Globus pallidus (tissue), 1 donor: ENCODE measurements at places on chromosomes 5 and 9.
A peak's percentile ranks its signal among the peaks of the same experiment; 100 is the strongest.

DNA sequence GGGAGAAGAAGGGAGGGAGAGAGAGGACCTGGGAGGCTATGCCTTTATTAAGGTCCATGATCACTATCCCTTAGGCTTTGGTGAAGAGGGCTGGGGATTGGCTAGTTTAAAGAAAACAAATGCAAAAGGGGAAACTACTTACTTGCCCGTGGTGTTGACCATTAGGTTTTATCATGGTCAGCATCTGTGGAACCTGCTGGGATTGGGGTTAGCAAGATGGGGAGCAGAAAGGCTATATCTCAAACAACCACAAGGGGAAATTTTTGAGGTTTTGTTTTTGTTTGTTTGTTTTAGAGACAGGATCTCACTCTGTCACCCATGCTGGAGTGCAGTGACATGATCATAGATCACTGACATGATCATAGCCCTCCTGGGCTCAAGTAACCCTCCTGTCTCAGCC, 9.0 kb upstream of the RAD23B start:
- DNase-seq: no peak

GRCh38 chr5:176959051-176959450, 47.5 kb downstream of the UIMC1 start:
- peak; percentile 11 for DNase-seq

GRCh38 chr5:137659209-137659608, 76.7 kb downstream of the KLHL3 start:
- no peak for DNase-seq

DNA sequence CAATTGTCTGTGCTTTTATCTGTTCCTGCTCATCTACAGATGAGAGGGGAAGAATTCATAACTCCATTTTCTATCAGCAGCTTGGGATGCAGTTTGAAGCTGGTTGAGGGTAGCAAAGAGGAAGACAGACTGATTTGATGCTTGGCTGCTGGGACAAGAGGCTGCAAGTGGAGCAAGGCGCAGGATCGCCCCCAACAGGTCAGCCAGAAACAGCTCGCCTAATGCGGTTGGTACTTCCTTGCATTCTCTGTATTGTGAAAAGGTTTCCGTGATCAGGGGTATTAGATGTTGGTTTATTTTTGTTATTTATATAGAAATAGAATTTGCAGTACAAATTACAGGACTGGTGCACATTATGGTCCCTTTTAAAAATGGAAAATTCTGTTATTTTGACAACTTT, 40.6 kb downstream of the ZNF883 start:
- no peak for DNase-seq

GRCh38 chr5:84290161-84290560, 94.5 kb downstream of the EDIL3 start:
- no peak for DNase-seq

DNA sequence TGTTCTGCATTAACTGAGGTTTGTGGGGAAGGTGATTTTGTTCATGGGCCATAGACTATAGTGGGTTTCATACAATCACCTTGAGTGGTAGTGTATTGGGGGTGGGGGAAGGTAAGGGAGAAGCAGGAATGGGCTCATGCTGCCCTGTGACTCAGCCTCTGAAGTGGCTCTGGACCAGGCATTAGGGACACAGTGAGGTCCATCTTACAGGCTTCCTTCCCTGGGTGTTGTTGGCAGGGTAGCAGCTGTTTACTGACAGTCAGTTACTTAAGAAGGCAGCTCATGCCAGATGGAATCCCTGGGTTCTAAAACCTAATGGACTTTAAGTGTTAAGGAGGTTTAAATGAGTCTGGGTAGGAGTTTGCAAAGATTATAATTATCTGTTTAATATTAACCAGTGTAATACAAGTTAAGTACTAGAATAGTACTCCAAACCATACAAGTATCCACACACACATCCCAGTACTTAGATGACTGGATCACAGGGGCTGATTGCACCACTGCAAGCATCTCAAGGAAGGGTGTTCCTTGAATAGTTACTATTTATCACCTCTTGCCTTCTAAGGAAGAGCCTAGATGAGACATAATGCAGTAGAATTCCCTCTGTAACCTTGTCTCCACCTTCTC, 59.3 kb downstream of the CAST start:
- no peak for DNase-seq

- no peak for DNase-seq
These were observed 69.1 kb downstream of the ADAMTS2 start for GRCh38 chr5:179275941-179276837.

DNA sequence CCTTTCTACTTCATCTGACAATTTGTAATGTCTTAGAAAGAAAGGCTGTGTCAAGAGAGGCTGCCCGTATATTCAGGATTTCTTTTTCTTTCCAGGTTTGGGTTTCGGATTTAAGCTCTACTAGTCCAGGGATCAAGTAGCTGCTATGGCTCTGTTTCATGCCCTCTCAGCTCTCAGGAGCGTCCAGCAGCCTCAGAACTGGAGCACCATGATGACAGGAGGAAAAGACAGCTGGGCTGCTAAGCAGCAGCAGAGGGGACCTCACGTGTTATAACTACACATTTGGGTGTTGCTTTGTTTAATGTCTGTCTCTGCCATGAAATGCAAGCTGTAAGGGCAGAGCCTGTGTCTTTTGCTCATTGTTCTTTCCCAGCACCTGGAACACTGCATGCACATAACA, 28.5 kb downstream of the TBC1D2 start:
- DNase-seq: no peak

DNA sequence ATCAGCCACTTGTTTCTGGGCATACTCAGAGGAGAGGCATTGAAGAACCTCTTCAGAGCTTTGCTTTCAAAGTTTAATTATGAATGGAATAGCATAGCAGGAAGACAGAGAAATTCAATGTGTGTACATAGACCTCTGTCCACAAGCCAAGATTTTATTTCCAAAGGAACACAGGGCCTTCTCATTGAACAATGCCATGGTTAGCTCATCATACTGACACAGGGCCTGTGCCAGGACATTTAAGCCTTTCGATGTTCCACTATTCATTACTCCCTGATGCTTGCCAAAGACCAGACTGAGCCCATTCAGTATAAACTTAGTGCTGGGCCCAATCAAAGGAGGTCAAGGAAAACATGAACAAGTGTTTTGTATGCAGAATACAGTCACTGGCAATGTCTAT, 280.8 kb downstream of the FBXL17 start:
- DNase-seq: peak; percentile 97

GRCh38 chr5:55742778-55743177, 4.9 kb downstream of the DDX4 start:
- no peak for DNase-seq

DNA sequence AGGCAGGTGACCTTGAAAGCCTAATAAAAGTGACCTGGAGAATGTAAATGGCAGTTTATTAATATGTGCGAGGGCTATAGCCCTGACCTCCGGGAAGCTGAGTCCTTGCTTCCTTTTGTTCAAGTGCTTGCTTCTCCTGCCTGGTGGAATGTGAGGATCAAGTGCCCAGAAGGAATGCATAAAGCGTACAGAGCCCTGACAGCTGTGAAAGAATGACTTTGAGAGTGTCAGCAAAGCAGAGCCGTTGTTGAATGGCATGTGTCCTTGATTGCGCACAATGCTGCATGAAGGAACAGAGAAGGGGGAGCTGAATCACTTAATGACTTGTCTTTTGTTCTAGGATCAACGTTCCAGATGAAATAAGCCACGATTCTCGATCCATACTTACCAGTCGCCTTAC, 133.0 kb downstream of the SLF1 start:
- no peak for DNase-seq

- DNase-seq: no peak
These were observed 3.1 kb upstream of the FAM53C start for GRCh38 chr5:138334867-138335447.

DNA sequence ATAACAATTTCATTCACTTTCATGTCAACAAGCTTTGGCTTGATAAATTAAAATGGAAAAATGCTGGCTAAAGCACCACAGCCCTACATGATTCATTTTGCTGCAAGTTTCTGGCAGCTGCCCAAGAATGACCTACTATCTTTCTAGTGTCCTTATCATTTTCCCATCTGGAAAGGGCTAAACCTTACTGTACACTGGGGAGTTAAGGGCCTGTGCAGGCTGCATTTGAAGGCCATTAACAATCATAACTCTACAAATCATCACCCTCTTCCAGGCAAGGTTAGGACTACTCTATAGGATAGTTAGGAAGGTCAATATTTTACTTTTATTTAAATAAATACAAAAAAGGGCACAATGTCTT, 579.7 kb upstream of the ZNF608 start:
- DNase-seq: no peak

GRCh38 chr5:32543291-32543690, 42.1 kb upstream of the SUB1 start:
- no peak for DNase-seq

DNA sequence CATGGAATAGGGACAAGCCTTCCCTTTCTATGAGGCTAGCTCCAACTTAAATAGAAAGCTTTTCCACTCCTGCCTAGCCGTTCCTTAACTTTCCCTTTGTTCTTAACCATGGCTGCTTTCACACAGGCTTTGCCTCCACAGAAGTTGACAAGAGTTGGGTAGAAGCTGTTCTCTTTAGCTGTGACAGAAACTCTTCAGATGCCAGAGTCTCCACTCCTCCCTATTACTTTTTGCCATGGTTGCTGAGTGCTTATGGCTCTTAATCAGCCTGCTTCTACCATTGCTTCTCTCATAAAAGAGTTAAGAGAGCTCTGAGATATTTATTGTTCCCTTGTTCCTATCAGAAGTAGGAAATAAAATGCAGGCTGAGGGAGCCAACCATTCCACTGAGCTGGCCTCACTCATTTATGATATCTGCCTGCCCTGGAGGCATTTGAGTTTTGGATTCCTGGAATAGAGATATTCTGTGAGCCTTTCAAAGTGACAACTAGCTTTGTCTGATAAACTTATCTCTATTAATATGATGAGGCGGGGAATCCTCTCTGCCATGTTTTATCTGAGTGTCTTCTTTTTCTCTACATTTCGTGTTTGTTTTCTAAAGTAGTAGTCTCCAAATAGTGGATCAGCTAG, 162.6 kb downstream of the DMAC1 start:
- no peak for DNase-seq

DNA sequence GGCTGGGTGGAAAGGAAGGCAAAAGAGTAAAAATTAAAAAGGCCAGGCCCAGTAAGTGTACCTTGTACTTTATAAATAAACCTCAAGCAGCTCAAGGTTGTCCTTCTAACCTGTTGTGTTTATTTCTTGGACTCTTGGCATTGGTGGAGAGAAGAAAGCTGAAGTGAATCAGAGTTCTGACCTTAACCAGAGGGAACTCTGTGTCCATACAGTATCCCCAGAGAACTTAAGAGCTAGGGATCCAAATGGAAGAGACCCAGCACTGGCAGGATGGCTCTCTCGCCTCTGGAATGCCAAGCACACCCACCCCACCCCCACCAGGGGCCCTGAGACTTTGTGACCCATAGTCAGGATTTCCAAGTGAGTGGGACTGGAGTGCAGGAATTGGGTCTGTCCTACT, 14.2 kb downstream of the NUDT2 start:
- DNase-seq: no peak
